A549 (cell line): ENCODE measurements at places on chromosomes 12 and 14. TPM values are rescaled to one million over a fixed set of nuclear protein-coding genes. Genes with fewer than 3 reads are reported as not detected.

DNA sequence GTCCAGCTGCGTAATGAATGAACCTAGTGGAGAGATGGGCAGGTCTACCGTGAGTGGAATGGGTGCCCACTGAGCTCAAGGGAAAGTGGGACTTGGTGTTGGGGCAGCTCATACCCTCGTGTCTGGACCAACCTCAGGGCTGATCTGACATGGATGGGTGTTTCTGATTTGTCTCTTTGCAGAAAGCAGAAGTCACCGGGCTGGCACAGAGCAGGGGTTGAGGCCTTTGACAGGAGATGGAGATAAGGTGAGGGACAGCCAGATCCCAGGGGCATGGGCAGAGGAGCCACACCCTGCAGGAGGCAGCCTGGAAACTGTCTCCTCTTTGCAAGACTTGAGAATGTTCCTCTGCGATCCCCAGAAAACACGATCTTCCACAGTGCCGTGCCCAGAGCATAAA is 20.9 kb upstream of the PPP1CC start:
- no peak for DNase-seq

DNA sequence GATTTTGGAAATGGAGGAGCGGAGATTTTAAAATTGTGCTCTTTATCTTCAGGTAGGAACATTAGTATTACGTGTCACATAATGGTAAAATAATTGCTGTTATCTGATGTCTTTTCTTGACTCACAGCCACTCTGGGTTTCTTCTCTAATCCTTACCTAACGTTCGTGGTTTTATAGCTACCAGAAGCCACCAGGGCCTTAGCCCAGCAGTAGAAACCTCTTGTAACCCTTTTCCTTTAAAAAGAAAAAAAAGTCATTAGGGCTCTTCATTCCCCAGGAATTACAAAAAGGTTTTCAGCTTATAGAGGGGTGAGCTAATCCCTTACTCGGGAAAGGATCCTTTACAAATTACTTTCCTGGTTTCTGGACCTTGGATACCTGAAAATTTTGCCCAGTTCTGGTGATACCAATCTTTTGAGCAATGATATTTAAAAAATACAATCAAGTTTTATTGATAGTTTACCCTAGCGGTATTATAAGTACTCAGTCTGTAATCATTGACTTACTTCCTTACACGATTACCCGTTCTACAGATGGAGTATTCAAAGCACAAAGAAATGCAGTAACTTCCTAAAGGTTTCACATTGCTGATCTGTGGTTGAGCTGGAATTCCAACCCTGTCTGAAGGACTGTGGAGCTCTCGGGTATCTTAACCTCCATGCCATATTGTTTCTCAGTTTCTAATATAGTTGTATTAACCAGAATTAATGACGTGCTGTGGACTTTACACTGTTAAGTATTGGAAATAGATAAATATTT is 1.6 kb downstream of the GABARAPL1 start:
- no peak for DNase-seq

- DNase-seq = no peak
Measured at GRCh38 chr12:16027002-16027401, 115.9 kb downstream of the DERA start.

- no peak for DNase-seq
Measured at GRCh38 chr12:93279565-93280412, 97.9 kb upstream of the NUDT4 start.

DNA sequence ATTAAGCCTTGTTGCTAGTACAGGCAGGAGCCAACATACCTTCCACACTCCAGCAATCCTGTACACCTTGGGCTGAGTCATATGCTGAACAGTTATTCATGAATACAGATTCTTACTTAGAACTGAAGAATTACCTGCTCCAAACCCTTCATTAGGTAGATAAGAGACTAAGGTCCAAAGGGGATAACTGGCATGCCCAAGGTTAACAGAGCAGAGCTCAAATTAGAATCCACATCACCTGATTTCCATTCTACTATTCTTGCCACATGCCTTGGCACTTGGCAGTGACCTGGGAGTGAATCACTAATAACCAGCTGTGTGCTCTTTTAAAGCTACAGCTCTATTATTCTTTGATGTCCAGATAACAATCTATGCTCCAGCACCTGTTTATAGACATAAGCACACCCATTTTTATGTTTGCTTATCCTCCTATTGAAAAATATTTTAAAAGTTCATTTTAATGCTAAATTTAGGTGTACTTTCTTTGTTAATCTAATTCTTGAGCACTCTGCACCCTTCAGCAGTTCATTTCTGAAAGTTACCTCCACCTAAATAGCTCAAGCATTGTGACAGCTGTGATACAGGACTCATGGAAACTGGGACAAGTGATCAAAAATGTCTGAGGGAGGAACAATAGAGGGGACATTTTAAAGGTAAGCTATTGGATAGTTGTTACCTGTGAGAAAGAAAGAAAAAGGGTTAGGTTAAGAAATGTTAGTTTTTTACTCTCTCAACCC is 19.4 kb downstream of the LPCAT3 start:
- DNase-seq = no peak

GRCh38 chr14:50792634-50793068 is 38.3 kb downstream of the NIN start:
- no peak for DNase-seq

DNA sequence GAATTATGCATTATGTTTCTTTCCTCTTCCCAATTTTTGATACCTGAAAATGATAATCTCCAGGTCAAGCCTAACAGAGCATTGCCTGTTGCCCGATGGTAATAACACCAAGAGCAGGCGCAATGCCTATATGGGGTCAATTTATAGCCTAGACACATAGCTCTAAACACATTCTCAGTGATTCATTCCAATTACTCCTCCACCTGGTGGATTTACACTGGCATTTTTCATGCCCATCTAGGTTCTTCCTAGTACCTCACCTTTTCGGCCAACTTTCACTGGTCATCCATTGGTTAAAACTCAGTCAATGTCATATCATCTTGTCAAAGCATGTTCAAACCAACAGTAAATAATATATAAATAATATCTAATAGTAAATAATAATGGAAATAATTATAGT is 53.1 kb downstream of the EIF2S3B start:
- no peak for DNase-seq

DNA sequence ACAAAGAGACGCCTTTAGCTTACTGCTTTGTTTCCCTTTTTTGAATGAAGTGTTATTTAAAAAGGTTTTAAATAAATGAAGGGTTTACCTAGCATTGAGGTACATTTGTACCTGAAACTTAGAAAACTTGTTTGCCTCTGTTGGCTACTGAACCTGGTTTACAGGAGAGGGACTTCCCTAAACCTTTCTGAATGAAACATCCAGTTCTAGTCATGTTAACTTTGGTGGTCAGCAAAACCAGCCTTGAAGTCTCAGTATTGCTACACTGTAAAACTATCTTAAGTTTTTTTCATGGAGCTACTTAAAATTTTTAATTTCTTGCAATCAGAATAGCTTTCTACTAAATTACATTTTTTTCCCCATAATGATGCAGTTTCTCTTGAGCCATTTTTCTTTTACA is 38.2 kb downstream of the RASSF8 start:
- DNase-seq = no peak

ADGRD1 gene
- 0.29 to 0.91 TPM (median 0.36 TPM) in 3 replicates for polyA plus RNA-seq

VWF gene
- polyA plus RNA-seq = not detected in 3 replicates

LBHD2 gene
- not detected in 3 replicates for polyA plus RNA-seq
